ENCODE measurements at places on chromosomes 12 and 14.

DNA sequence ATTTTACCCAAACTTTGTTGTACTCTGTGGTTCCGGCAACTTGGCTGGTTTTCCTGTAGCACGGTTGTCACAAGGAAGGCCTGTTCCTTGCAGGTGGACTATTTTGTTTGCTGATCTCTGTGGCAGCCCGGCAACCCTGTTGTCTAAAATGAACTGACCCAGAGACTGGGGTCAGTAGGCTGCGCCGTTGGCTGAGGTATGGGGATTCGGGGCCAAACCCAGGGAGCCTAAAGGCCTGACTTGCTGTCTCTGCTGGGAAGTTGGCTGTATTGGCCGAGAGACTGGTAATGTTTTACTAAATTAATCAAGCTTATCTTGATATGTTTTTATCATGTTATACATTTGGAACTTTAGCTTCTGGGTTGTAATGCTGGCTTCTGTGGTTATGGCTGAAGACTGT lies 13.8 kb downstream of the SMIM41 start:
- no peak for DNase-seq

GRCh38 chr14:104974146-104974541 lies 4.0 kb downstream of the AHNAK2 start:
- no peak for DNase-seq

DNA sequence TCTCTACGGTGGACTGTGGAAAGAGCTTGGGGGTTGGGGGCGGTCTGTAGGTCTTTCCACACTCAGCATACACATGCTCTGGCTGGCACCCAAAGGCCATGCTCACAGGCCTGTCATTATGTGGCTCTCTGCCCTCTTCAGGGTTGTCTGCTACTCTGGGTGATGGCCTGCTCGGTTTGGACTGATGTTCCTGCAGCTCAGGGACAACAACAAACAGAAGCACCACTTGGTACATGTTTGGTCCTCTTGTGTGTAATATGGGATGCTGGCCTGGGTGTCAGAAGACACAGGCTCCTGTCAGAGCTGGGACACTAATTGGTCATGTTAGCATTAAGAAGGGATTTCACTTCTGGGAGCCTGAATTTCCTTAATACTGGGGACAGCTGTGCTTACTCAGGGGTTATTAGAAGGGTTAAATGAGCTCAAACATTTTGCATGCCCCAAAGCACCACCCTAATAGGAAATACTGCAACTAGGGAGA lies 32.7 kb upstream of the SELPLG start:
- DNase-seq = no peak

- no peak for DNase-seq
Measured at GRCh38 chr14:81435391-81436295, 35.5 kb upstream of the STON2 start.

- peak; percentile 98 for DNase-seq
Measured at GRCh38 chr14:20454516-20455354, at the start of the genes APEX1 and OSGEP. Gene APEX1, plus strand, starts transcription at chr14:20455226. Its CDS starts 420 bp downstream, at chr14:20455646. Gene OSGEP, minus strand, starts transcription at chr14:20454812. Its CDS starts 129 bp downstream, at chr14:20454683.

DNA sequence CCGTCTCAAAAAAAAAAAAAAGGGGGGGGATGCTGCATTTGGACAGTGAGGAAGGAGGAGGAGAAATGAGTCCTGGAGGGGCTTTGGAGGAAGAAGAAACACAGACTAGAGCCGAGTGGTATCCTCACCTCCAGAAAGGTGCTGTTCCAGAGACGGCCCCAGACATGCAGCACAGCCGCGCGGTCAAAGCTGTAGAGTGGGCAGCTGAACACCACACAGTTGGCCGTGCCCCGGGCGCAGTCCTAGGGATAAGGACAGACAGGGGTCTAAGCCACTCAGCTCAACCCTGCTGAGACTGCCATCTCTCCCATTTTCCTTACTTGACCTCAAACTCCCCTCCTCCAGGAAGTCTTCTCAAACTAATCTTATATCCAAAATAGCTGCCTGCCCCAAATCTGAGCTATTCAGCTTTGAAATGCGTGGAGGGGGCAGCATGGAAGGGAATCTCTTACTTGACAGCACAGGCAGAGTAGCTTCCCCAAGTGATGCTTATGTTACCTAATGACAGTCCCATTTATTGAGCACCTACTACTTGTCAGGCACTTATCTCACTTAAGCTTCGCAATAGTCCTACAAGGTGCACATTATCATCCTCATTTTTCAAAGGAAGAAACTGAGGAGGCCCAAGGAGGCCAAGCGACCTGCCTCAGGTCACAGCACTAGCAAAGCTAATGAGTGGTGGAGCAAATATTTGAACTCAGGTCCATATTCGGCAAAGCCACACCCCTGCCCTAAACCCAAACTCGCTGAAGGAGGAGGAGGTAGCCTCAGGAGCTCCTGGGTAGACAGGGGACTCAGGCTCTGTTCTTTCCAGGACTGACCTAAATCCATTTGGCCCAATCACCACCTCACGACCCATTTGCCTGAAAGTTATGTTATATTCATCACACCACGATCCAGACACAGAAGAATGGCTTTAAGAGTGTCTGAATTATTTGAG lies 18.7 kb downstream of the ITGA7 start:
- DNase-seq = no peak

DNA sequence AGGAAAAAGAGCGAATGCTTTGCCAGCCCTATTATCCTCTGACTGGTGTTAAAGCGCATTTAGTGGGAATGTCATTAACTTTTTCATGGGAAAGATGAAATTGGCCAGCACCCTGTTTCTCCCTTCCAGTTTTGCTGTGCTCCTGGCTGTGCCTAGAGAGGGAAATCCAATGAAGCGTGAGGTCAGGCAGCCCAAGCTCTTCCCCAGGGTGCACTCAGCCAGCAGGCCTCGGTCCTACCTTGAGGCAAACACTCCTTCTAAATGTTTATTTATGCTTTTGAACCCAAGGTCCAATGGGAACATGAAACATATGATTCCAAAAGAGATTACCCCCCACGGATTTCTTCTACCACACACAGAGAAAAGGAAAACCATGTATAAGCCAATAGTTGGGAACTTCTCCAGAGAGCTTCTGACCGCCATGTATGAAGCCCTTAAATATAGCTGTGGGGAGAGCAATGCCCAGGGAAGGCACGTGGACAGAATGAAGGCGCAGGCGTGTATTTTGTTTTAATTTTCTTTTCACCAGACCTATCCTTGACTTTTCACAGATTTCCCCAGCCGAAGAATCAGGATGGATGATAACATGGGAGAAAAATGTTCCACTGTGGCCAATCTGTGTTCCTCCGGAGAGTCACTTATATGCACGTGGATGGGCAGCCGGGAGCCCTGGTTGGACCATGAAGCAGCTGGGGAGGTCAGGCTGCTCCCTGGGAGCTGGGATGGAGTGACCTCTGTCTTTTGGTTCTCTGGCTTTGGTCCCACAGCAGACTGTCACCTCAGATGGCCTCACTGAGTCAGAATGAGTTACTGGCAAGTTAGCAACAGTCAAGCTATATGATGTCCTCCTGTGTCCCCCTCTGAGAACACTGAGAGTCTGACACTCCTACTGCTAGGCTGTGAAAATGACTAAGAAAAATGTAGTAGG lies 37.3 kb downstream of the GPR135 start:
- DNase-seq = no peak

DNA sequence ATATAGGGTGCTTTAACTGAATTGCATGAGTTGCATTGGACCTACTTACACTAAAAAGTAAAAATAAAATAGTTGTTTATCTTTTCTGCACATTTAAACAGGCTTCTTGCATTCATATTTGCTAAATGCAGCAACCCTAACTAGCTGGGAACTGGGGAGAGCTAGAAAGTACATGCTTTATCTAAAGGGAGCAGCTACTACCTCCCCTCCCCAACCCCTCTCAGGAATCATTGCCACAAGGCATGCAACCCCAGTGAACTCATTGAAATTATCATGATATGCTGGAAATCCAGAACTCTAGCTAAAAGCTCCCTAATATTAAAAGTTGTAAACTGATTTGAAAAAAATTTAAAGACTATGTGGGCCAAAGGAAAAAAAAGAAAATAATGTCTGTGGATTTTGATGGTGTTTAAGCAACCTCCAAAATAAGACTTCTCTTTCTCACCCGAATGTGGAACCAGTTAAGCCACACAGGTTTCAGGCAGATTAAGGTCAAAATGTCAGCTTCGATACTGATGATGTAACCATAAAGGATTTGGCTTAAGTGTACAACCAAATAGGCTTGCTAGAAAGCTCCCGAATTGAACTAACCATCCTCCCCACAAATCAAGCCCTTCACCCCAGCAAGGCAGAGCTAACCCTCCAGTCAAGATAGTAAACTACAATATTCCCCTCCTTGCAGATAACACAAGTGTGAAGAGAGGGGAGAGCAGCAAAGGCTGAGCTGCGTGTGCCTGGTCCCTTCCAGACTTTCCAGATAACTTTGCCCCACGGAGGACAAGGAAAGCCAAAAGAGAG lies 13.8 kb upstream of the POC1B start:
- DNase-seq = no peak

DNA sequence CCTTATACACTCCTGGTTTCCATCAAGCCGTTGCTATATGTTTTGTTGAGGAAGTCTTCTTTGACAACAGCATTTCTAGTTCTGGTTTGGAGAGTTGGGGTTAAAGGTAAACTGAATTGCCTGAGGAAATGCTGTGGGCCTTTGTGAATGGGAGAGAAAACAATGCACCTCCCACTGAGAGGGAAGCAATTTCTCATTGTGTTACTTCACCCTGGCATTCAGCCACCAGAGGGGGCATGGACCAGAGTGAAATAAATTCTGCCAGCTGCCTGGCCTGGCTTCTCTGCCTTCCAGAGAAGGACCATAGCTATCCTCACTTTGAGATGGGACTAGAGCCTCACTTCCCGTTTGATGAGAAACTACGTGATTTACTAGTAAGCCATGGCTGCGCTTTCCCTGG lies 475.3 kb downstream of the EGLN3 start:
- DNase-seq = no peak

- no peak for DNase-seq
Measured at GRCh38 chr14:78202976-78203375, 32.8 kb downstream of the NRXN3 start.

- no peak for DNase-seq
Measured at GRCh38 chr12:113298861-113299545, 35.9 kb downstream of the SLC8B1 start.

GRCh38 chr14:23641180-23641914 lies 5.2 kb downstream of the DHRS2 start:
- DNase-seq = no peak

Data from CD4-positive, alpha-beta T cell treated with Interleukin-15 for 4 hours (primary cell).